ENCODE measurements at places on chromosomes 6 and 20. TPM values are rescaled to one million over a fixed set of nuclear protein-coding genes. Genes with fewer than 3 reads are reported as not detected.

PRSS35 gene
- not detected for total RNA-seq

SNAI1 gene
- 1.4 TPM for total RNA-seq

SRSF12 gene
- 1.1 TPM for total RNA-seq

C20orf96 gene
- total RNA-seq: 7.1 TPM

ZNF133 gene
- 8.0 TPM for total RNA-seq

SLC17A3 gene
- total RNA-seq: not detected

SLC4A11 gene
- 1.8 TPM for total RNA-seq

HRH3 gene
- not detected for total RNA-seq

CPNE5 gene
- total RNA-seq: 1.2 TPM

TPX2 gene
- 112 TPM for total RNA-seq

MUC22 gene
- not detected for total RNA-seq
